ENCODE measurements at places on chromosomes 3 and 15.

DNA sequence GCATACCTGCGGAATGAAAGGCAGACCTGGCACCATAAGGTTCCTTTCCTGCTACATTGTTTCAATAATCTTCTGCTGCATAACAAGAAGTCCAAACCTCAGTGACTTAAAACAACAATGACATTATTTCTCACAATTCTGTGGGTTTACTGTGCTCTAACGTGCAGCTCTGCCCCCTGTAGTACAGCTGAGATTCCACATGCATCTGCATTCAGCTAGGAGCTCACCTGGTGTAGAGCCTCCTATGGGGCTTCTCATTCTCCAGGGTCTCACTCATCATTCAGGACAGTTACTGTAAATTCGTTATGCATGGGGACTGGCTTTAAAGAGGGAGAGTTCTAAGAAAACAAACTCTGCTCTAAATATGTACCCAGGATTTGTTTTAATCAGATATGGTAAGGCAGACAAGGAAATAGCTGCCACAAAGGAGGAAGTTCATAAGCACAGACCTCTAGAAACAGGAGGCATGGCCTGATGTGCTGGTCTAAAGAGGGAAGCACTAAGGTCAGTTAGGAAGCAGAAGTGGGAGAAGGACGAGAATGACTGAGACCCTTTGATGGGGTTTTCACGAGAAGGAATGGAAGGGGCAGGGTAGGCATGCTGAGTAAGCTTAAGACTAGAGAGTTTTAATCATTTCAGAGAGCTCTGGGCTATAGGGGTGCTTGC, 347.0 kb downstream of the NEK10 start:
- DNase-seq = no peak

GRCh38 chr3:144033863-144034262, 62.2 kb downstream of the DIPK2A start:
- no peak for DNase-seq

DNA sequence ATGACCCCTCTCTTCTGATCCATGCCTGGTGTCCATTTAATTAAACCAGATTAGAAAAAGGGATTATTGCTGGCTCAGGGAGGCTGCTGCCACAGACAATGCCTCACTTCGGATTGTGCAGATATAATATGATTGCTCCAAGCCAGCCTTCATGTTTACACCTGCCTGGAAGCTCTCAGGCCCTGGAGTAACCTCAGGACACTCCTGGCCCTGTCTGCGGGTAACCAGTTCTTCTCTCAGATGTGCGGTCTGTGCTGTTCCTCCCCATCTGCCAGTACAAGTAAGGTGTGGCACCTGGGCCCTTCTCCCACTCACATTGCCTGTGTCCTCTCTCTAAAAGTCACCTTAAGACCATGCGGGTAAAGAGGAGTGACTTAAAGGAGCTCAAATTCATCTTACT, 8.8 kb upstream of the GOLGA8J start:
- DNase-seq = no peak

DNA sequence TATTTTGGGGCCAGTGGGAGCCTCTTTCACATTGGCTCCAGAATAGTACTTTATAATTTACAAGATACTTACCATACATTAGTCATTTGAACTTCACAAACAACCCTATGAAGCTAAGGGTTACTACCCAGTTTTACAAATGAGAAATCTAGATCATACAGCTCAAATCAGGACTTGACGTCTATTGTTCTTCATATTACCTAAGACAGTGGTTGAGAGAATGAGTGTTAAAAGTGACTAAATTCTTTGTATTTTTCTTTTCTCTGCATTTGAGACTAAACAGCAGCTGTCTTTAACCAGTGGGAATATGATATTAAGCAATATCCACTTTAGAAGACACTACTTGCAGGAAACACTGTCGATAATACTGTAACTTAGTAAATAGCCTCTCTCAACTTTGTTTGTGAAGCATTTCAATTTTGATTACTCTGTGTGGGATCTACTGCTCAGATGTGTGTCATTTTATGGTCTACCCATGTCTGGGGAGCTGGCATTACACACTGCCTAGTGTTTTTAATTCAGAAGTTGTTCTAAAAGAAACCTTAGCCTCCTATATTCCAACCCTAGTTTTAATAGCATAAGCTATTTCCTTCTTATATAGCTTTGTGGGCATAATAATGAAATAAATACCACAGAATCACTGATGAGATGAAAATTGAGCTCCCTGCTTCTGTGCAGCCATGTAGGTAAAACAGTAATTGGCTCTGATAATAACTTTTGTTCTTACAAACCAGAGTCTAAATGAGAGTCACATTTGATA, 45.9 kb downstream of the IQCH start:
- DNase-seq = no peak

GRCh38 chr3:119319311-119319710, 25.1 kb downstream of the ARHGAP31 start:
- no peak for DNase-seq

GRCh38 chr3:81851176-81851575, 89.7 kb upstream of the GBE1 start:
- no peak for DNase-seq

- no peak for DNase-seq
These were observed 7.4 kb upstream of the ANPEP start for GRCh38 chr15:89822026-89822425.

DNA sequence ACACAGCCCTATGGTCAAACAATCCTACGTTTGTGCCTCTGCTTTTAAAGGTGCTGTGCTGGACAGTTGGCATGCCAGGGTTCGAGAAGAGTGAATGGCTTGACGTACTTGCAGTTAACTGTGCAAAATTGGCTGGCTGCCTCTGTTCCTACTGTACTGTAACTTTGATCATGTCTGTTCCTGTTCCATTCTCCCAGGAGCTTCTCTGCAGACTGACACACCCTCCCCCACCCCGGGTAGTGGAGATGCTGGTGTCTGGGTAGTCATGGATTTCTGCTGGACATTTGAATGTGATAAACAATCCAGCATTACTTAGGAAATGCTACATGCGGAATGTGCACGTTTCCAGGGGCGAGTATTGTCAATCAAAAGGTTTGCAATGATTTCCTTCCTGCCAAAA, 6.5 kb upstream of the VILL start:
- peak; percentile 20 for DNase-seq

- no peak for DNase-seq
These were observed 84.4 kb downstream of the MYLK start for GRCh38 chr3:123799544-123800361.

DNA sequence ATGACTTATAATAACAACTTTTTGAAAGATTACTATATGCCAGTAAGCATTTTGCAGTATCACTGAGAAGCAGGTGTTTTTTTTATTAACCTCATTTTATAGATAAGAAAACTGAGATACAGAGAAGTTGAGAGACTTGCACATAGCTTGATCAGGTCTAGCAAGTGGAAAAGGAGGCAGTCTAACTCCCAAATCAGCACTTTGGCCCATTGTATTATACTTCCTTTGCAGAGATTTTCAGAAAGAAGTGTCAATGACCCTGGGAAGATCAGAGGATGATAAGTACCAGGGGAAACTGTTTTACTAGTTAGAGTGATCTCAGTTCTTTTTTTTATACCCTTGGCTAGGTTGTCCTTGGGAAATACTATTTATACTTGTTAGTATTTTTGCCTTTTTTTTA, 358.7 kb downstream of the SQOR start:
- no peak for DNase-seq

All from kidney (tissue), 22 donors.